ENCODE measurements at places on chromosomes 11 and 22. TPM values are rescaled to one million over a fixed set of nuclear protein-coding genes. Genes with fewer than 3 reads are reported as not detected.
A peak's percentile ranks its signal among the peaks of the same experiment; 100 is the strongest.

- DNase-seq: peak; percentile 39
Measured at GRCh38 chr11:96259134-96259830, 83.7 kb downstream of the MAML2 start.

DNA sequence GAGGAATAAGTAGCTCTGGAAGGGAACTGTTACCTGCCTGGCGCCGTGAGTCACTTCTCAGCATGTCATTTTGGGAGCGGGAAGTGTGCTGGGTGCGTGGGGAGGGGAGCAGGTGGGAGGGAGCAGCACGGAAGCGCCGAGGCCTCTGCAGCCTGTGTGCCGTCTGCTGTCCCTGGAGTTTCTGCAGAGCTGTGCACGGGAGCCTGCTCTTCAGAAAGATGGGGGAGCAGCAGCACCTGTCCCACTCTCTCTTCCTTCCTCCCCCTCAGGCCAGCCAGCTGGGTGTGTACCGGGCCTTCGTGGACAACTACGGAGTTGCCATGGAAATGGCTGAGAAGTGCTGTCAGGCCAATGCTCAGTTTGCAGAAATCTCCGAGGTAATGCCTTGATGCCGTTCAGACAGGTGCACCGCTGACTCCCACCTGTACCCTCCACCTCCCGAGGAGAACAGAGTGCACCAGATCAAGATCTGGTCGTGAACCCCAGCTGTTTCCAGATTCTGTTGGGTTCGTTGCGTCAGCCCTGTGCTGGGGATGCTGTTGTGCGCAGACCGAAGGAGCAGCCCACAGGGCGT, 87.9 kb downstream of the BCR start:
- no peak for DNase-seq

OVOL1 gene
- total RNA-seq: 10.2 TPM

GRCh38 chr11:12377824-12378593, 638 bp downstream of the PARVA start:
- DNase-seq: peak; percentile 77

GRCh38 chr11:1549338-1550330, 22.4 kb downstream of the DUSP8 start:
- DNase-seq: no peak

SLC43A3 gene
- 41.3 TPM for total RNA-seq

DSCAML1 gene
- not detected for total RNA-seq

DNA sequence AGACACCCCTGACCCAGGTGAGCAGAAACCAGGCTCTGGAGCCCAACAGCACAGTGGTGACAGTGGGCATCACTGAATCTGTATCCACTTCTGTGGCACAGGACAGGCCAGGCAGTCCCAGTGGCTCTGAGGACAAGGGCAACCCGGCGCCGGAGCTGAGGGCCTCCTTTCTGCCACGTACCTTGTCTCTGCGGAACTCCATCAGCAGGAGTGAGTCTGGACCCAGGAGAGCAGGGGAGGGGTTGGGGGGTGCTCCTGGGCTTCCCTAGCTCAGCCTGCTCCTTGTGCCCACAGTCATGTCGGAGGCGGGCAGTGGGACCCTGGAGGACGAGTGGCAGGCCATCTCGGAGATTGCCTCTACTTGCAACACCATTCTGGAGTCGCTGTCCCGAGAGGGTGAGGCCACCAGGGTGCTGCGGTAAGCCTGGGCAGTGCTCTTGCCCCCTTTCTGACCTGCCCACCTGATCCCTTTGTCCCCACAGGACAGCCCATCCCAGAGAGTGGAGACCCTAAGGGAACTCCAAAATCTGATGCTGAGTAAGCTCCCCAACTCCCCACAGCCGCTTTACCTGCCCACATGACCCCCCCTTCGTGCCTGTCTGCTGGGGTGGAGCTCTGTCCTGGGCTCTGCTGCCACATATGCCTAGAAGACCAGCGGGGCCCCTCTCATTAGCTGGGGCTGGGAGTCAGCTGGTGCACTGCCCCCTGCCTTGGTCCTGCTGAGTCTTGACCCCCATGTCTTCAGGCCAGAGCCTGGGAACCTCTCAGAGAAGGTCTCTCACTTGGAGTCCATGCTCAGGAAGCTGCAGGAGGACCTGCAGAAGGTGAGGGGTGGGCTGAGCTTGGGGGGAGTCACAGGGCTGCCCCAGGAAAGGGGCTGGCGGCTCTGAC, 12.0 kb downstream of the SIPA1 start:
- DNase-seq: no peak

- DNase-seq: no peak
Measured at GRCh38 chr11:79263001-79263400, 177.8 kb downstream of the TENM4 start.

SLC22A25 gene
- not detected for total RNA-seq

MAP4K2 gene
- total RNA-seq: 32.6 TPM
